NCI-H1930 (cell line): ENCODE measurements at places on chromosomes 5 and 9.
A peak's percentile ranks its signal among the peaks of the same experiment; 100 is the strongest.

- no peak for DNase-seq
Measured at GRCh38 chr5:31931874-31932273, 242.2 kb downstream of the GOLPH3 start.

GRCh38 chr5:24693609-24694008 lies 48.8 kb upstream of the CDH10 start:
- no peak for DNase-seq

- DNase-seq = no peak
Measured at GRCh38 chr9:78607853-78608252, 310.9 kb downstream of the PSAT1 start.

DNA sequence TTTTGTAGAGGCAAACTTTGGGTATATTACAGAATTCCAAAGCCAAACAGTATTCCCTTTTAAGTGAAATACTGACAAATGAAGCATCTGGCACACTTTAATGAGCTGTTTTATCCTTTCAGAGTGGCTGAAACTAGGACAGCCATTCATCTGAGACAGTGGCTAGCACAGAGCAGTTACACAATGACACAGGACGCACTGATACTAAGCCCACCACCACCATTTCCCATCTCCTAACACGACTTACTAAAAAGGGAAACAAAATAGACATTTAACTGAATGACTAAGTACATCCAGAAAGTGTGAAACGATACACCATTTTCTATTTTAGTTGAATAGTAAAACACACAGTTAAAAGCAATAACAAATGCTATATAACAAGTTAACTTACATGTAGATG lies 120.4 kb upstream of the RETREG1 start:
- DNase-seq = no peak

- no peak for DNase-seq
Measured at GRCh38 chr5:38888041-38888440, 42.2 kb downstream of the OSMR start.

DNA sequence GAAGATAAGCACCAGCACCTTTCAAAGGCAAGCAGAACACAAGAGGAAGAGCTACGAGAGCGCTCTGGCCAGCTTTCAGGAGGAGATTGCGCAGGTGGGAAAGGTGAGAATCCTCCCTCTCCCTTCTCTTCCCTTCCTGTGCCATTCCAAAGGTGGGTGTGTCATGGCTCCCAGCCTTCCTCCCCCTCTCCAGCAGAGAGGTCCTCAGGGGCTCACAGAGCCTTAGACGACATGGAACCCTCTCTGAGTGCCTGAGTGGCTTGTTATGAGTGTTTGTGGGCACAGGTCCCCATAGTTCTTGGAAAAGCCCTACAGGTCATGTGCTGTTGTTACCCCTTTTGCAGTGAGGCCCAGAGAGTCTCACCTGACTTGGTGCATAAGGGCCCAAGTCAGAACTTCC lies 5.8 kb downstream of the CCDC180 start:
- DNase-seq = no peak

- DNase-seq = no peak
Measured at GRCh38 chr9:69085569-69086283, 50.2 kb downstream of the FXN start.

GRCh38 chr9:35816708-35817107 lies 1.9 kb upstream of the HINT2 start:
- no peak for DNase-seq

GRCh38 chr5:64347309-64347708 lies 158.5 kb upstream of the RGS7BP start:
- DNase-seq = no peak

DNA sequence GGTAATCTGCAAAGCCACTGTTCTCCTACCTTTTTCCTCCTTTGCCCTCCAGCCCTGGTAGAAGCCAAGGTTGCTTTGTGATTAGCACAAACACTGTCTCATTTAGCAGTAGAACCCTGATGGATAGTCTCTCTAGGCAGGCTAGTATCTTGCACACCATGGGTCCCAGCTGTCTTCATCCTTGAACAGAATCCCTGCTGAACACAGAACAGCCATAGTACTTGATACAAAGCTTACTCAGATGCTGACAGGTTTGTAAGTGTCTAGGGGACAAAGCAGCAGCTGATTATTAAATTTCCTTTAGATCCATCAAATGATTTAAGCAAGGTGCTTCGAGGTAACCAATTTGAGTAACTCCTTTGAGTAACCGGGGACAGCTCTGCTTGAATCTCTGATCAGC lies 163.7 kb upstream of the PPP1R2B start:
- no peak for DNase-seq

DNA sequence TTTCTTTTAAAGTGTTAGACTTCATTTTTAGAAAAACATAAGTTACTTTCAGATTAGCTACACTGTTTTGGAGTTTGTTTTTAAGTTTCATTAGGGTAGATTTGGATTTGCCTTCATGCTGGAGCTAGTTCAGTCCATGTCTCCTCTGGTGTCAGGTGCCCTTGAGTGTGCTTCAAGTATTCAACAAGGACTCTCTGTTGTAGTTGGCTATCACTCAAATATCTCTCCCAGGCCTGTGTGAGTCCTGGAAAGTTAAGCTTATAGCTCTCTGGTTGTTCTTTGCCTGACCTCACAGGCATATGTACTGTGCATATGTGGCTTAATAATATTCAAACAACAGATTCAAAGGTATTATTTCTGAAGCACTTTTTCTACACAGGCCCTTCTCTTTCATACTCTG lies 45.4 kb downstream of the PTBP3 start:
- DNase-seq = no peak

DNA sequence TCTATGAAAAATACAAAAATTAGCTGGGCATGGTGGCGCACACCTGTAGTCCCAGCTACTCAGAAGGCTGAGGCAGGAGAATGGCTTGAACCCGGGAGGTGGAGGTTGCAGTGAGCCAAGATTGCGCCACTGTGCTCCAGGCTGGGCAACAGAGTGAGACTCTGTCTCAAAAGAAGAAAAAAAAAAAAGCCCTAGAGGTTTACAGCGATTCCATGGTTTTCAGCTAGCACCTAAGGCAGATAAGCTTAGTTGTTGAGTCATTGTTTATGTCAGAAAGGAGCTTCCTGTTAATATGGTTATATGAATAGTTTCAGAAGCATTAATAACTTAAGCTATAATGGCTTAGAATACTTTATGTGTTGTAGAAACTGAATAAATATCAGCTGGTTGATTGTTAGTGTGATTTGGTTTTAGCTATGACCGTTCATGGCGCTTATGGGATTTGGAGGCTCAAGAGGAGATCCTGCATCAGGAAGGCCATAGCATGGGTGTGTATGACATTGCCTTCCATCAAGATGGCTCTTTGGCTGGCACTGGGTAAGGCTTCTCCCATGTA lies 13.0 kb downstream of the RNF183 start:
- no peak for DNase-seq

- DNase-seq = peak; percentile 1
Measured at GRCh38 chr5:66904189-66904588, 292.4 kb downstream of the CD180 start.

DNA sequence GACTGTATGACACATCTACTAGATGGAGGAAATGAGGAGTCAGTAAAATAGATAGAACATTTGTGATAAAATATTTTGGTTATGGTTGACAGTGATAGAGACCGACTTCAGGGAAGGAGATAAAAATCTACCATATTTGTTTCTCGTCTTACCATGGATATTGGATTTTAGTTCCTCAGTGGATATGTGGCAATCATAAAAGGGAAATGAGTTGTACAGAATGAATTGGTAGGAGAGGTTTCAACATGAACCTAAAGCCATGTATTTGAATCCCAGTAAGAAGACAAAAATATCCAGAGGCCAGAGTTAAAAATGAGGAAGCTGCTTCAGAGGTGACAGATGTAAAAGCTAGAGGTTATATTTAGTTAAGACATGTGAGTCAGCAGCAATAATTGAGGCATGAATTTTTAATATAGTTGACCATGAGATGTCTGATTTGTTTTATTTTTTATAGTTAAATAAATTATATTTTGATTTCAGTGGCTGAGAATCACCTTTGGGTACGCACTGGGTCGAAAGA lies 480.4 kb upstream of the TUSC1 start:
- DNase-seq = no peak

- DNase-seq = peak; percentile 68
Measured at GRCh38 chr5:132822650-132823480, 7.6 kb downstream of the SHROOM1 start.

- DNase-seq = no peak
Measured at GRCh38 chr9:127263237-127263636, 1.3 kb upstream of the GARNL3 start.
